ENCODE measurements at places on chromosomes 6 and 20.

GRCh38 chr20:60904730-60905129 lies 347.3 kb upstream of the CDH4 start:
- no peak for DNase-seq

DNA sequence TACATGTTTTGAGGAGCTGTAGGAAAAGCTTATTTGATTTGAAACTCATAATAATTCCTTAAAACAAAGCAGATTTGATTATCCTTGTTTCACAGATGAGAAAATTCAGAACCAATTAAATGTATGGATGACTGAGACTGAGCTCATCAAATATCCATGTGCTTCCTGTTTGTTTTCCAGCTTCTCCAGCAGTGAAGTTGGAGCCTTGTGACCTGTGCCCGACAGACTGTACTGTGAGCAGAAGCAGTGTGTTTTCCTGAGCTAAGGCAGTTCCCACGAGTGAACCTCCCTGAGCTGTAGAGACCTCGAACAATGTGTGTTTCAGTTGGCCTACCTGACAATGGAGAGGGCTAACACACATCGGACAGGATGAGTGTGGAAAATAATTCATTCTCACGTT lies 599.5 kb upstream of the NRSN1 start:
- DNase-seq: no peak

DNA sequence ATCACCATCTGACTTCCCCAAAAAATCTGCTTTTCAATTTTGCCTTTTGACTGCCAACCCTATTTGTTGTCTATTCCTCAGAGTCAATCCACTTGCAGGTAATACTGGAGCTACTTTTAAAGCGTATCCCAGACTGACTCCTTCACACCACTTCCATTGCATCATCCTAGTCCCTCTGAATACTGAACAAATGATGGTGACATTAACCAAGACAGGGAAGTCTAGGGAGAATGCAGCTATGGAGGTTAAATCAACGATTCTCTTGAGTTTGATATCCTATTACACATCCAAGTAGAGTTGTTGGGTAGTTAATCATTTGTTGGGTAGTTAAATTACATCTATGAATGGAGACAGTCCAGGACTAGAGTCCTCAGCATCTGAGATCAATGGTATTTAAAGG lies 2.0 kb downstream of the OGFRL1 start:
- DNase-seq: no peak

DNA sequence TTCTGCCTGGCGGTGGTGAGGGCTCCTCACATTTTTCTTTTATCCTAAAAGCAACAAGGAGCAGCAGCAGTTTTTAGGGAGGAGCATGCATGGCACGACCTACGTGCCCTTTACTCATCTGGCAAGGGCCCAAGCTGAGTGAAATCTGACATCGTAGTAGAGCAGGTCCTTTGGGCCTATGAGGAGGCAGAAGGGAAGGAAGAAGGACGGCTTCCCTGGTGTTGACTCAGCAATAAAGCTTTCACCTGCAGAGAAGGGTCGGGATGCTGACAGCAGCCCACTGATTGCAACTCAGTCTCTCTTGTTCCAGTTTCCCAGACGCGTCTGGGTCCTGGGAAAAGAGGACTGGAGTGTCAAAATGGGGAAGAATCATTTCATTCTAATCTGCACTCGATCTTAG lies 409.1 kb upstream of the AGPAT4 start:
- DNase-seq: no peak

GRCh38 chr6:43339168-43339567 lies 30.3 kb downstream of the ZNF318 start:
- no peak for DNase-seq

DNA sequence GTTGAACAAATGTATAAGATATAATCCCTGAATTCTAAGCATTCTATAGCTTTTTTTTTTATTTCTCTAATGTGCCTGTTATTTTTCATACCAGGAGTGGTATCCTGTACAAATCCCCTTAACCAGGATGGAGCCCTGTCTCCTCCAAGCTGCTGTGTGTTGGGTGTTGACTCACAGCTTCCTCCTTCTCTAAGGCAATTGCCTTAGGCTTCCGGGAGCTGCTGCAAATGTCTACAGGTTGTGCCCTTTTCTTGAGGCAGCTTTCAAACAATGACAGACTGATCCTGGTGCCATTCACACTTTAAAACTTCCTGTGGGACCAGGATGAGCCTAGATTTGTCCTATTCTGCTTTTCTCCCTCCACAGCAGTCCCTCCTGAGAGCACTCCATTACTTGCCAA lies 173.2 kb downstream of the BTBD3 start:
- DNase-seq: no peak
